ENCODE measurements at places on chromosomes 6 and 20. TPM values are rescaled to one million over a fixed set of nuclear protein-coding genes. Genes with fewer than 3 reads are reported as not detected.

The RIMS4 gene
- total RNA-seq = 2.1 TPM

The MCM3 gene
- 31.2 TPM for total RNA-seq

DNA sequence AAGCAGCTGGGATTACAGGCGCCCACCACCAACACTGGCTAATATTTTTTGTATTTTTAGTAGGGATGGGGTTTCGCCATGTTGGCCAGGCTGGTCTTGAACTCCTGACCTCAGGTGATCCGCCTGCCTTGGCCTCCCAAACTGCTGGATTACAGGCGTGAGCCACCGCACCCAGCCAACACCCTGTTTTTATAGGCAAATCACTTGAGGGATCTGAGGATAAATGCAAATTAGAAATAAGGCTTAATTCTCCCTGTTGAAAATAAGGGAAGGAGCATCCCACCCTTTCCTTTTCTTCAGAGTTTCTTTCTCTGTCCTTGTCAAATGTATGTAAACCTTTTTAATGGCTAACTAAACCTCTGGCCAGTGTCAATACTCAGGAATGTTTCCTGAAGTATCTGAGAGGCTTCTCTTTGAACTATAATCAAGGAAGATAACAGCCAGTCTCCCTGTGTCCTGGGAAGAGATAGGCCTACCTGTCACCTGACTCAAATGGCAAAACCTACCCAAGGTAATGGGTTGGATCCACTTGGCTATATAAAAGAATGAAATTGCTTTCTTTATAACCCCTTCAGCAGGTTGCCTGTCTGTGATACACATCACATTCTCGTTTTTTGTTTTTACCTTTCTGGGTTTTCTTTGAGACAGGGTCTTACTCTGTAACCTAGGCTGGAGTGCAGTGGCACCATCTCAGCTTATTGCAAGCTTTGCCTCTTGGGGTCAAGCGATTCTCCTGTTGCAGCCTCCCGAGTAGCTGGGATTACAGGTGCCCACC, 64.5 kb upstream of the TNFAIP3 start:
- DNase-seq = no peak

GRCh38 chr20:49179368-49180277, 8.5 kb downstream of the STAU1 start:
- DNase-seq = no peak

- no peak for DNase-seq
Measured at GRCh38 chr6:96394727-96395126, 126.9 kb upstream of the UFL1 start.

DNA sequence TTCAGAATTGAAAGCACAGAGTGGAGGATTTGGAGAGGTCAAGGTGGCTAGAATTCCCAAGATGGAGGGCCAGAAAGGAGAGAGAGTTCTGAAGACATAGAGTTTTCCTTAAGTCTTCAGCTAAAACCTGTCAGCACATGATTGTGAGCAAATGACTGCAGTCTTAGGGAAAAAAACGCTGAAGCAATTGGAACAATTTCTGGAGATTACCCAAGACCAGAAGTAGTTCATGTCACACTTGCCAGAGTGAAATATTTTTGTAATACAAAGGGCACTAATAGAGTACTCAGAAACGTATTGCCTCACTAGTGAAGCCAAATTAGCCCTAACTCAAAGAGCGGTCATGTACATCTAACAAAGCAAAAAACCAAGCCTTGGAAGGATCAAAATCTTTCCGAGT, 541.3 kb upstream of the MARCKS start:
- no peak for DNase-seq

The UNC93A gene
- total RNA-seq = not detected

The JPH2 gene
- total RNA-seq = 4.2 TPM

DNA sequence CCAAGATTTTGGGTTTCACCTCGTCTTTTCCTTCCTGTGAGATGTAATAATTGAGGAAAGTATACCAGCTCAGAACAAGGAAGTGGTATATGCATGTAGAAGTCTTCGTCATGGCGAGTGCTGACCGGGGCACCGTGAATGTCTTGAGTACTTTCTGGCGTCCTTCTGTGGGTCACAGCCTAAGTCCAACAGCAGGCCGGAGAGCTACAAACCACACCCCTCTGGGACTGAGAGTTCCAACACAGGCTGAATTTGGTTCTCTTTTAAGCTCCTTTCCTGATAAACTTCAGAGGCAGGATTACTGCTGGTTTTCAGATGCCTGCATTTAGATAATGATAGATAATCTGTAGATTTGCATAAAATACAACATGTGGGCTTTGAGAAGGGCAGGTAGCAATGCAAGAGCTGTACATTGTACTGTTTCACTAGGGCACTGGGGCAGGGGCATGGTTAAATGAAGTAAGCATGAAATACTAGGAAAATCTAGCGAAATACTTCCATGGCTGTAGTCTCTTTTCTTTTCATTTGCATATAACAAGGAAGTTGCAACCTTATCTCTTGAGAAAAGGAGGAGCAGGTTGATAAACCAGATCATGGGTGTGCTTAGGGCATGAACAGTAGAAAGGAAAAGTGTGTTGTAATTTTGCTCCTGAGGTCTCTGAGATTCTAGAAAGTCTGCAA, at the start of gene ADTRP:
TSS of gene ADTRP (minus strand) at position 156 of the 681 bp plus-strand sequence. CDS start at position 112, 44 bp downstream.
- DNase-seq = no peak

- no peak for DNase-seq
Measured at GRCh38 chr6:1574083-1574761, 35.5 kb upstream of the FOXC1 start.

DNA sequence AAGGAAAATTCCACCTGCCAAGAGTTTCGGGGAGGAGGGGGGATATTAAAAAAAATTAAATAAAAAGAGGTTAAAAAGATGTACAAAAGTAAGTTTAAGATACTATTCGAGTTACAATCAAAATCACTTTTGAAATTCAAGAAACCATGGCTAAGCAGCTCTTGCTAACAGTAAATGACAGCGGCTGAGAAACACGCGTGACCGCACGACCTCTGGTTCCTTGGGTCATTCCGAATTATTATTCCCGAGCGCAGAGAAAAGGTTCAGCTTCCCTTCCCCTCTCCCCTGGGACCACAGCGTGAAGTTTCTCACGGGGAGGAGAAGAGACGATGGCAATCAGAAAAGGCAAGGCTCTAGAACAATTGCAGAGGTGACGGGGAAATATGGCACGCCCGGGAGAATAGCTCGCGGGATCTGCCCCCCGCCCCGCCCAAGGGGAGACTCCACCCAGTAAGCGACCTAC, 496 bp downstream of the TMEM242 start:
- DNase-seq = peak; percentile 87

GRCh38 chr6:149212206-149212605, 105.3 kb upstream of the TAB2 start:
- no peak for DNase-seq

The MEP1A gene
- total RNA-seq = not detected

DNA sequence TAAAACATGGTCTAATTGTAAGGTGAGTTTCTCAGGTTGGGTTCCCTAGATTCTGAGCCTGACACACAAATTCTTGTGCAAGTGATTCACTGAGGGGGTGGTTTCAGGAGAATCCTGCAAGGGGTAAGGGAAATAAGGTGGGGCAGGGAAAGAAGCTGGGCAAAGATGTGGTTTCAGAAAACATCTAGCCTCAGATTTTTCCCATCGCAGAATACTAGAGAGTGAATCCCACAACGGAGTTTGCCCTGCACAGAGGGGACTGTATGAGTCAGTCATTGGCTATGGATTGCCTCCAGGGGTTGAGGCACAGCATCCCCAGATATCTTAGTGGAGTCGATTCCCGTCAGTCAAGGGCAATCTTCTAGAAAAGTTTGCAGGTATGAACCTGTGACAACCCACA, 65.2 kb downstream of the PRL start:
- no peak for DNase-seq

The C20orf202 gene
- total RNA-seq = 0.80 TPM

GRCh38 chr6:106927531-106928398, 46.8 kb downstream of the CD24 start:
- no peak for DNase-seq

The SNPH gene
- 17.3 TPM for total RNA-seq

The LY6G6C gene
- total RNA-seq = not detected

The SAMD10 gene
- total RNA-seq = 6.2 TPM

GRCh38 chr6:26472549-26473290, 15.0 kb downstream of the BTN2A1 start:
- no peak for DNase-seq

DNA sequence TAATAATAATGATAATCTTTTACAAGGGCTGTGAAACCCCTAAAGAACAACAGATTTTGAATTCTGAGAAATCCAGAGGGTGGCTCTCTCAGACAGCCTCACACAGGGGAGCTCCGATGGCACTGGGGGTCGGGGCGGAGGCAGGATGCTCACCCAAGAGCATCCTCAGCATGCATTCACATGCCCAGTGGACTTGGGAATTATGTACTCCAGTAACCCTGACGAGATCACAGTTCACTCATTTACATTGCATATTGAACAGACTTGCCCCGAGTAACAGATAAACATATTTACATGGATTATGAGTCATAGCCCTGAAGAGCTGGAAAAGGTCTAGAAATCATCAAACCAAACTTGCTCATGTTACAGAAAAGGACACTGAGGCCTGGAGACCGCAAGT, 482.7 kb upstream of the JARID2 start:
- no peak for DNase-seq

- DNase-seq = peak; percentile 97
Measured at GRCh38 chr6:93419304-93420162, at the start of gene EPHA7. Gene EPHA7 (minus strand): TSS chr6:93419559. CDS start chr6:93419341, 218 bp downstream.
